Left ventricle myocardium inferior (tissue), 1 donor: ENCODE measurements at places on chromosomes 7 and 10. TPM values are rescaled to one million over a fixed set of nuclear protein-coding genes. Genes with fewer than 3 reads are reported as not detected.
A peak's percentile ranks its signal among the peaks of the same experiment; 100 is the strongest.

SLC25A40 gene
- 27.0 TPM for total RNA-seq

DNA sequence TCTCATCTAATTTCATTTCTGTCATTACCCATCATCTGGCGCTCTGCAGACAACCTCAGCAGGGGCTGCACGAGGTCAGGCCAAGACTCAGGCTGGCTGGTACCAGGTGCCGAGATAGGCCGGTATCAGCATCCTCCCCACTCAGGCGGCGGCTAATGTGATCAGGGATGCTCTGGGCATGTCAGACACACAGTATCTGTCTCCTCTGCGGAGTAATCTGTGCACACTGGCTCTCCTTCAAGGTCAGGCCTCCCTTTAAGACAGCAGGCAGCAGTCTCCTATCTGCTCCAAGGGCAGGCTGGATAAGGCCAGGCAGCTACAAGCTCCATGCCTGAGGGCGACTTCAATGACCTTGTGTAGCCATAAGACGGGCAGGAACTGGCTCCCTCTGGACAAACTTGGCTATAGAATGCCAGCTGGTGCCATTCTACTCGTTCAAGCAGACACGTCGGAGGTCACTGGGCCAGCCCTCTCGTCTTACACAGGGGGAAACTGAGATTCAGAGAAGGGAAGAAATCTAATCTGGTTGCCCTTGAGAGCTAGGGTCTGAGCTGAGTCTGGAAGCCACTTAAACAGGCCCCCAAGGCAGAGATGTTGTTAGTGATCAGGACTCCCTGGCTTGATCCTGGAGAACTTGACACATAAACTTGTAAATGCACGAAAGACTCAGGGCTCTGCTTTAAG, 59.3 kb downstream of the ARHGAP22 start:
- DNase-seq = no peak

DNA sequence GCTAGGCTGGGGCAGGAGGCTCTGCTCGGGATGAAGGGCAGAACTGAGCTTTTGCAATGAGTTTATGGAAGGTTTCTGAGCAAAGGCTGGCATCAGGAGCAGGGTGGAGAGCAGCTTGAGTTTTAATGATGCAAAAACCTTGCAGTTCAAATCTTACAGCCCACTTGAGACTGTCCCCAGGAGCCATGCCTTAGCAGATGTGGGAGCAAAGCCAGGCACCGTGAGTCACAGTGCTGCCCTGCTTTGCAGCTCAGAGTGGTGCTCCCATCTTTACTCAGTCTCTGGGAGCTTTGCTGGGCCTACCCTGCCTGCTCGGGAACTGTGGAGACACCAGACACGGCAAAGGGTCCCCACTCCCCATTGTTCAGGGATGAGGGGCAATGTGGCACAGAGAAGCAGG, 122.4 kb upstream of the NPS start:
- DNase-seq = no peak

DNA sequence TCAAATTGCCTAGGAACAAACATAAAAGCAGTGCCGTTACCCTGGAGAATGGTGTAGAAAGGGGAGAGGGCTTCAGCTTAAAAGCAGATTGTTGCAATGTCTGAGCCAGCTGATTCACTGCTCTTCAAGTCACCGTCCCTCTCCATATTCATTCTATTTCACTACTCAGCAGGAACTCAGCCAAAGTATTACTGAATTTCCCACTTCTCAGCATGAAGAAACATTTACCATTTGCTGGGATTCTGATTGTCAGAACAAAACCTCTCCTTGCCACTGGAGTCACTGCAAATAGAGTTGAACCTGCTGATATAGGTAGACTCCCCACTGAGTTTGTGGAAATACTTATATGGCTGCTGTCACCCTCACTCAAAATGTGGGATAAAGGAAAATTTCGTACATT, 71.7 kb downstream of the PPP1R17 start:
- no peak for DNase-seq

- DNase-seq = no peak
These were observed 13.3 kb upstream of the SLC16A12 start for GRCh38 chr10:89548673-89549072.

DNA sequence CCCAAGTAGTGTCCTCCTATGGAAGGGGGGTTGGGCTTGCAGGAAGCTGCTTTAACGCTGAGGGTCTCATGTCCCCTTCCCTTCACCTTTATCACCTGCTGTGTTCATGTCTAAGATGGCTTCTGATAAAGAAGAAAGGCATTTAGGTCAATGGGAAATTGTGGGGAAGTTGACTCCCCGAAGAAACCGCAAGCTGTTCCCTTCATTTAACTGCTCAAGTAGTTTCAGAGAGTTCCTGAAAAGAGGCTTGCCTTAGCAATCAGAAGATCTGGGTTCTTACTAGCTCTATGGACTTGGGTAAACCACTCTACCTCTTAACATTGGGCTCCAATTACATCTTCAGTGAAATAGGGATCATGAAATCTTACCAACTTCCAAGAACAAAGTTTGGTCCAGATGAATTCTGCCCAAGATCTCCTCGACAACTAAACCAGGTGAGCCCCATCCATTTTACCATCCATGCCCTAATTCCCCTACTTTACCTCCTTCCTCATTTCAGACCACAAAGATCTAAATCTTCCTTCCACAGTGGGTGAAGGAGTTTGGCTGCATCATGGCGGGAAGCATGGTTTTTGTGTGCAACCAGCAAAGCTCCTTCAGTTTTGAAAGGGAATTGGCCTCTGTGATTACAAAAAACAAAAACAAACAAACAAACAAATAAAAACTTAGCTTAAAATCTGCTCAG, 30.4 kb upstream of the UCN3 start:
- DNase-seq = no peak

DNA sequence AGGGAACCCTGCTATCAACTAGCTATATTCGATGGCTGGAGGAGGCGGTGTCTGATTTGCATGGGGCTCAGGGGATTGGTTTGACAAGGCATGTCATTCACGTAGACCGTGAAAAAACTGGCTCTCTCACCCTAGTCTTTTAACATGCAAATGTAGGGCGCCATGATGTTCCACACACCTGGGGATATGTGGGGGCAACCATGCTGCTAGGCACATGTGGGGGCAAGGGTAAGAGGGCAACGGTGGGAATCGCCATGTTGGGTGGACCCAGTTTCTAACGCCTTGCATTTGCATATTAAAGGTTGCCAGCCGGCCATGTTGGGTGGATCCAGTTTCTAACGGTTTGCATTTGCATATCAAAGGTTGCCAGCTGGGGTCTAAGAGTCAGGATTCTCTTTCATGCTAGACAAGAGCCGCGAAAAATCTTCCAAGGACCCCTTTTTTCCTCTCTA, 419.2 kb upstream of the NFE2L3 start:
- no peak for DNase-seq

TRIM74 gene
- total RNA-seq = not detected

PLEKHS1 gene
- not detected for total RNA-seq

- no peak for DNase-seq
These were observed 54.7 kb downstream of the ZNF727 start for GRCh38 chr7:64099656-64100531.

DNA sequence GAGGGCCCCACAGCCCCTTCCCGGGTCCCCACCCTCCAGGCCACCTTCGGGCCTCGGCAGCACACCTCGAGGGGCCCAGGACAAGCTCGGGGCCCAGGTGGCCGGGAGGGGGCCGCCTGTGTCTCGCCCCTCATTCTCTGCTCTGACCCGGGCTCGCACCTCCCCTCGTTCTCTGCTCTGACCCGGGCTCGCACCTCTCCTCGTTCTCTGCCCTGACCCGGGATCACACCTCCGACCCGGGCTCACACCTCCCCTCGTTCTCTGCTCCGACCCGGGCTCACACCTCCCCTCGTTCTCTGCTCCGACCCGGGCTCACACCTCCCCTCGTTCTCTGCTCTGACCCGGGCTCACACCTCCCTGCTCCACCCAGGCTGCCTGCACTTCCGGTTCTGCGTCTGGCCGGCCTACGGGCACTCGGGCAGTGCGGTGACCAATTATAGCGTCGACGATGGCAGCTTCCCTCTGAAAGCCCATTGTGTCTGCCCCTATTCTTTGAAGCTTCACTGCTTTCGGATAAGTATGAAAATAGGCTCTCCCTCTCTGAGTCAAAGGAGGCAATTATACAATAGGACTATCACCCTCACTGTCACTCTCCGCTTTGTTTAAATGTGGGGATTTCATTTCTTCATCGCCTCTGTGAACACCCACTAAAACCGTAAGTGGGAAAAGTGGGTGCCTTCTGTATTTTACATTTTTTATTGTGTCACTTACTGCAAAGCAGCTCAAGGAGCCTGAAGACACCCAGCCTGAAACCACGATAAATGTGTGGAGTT, 457.4 kb downstream of the DNAJB6 start:
- DNase-seq = no peak

GRCh38 chr10:30762620-30763019, 133.1 kb upstream of the LYZL2 start:
- no peak for DNase-seq

- no peak for DNase-seq
These were observed 193.2 kb downstream of the GALNT17 start for GRCh38 chr7:71325151-71325550.

ZNF107 gene
- total RNA-seq = 1.4 TPM

- no peak for DNase-seq
These were observed 765.1 kb downstream of the SUGCT start for GRCh38 chr7:40899636-40900507.

GPRIN2 gene
- not detected for total RNA-seq

DNA sequence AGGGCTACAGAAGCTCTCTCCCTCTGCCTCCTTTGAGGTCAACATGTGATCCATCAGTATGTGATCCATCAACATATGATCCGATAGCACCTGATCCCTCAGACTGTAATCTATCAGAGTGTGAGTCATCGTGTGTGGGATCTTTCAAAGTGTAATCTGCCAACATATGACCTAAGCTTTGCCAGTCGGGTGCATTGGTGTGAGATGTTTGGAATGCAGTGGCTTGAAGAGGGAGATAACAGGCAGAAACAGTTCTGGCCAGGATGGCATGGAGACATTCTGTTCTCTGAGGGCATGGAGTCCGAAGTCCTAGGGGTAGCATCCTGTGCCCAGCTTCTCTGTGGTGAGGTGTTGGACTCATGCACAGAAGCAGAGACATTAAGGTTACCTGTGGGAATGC, 217.7 kb upstream of the ETV1 start:
- no peak for DNase-seq

GRCh38 chr7:584122-584465, 64.4 kb upstream of the PDGFA start:
- no peak for DNase-seq

- DNase-seq = no peak
These were observed 33.6 kb upstream of the AGR3 start for GRCh38 chr7:16915405-16915804.

GRCh38 chr10:74234569-74234968, 83.5 kb downstream of the ADK start:
- no peak for DNase-seq

- peak; percentile 53 for DNase-seq
These were observed 116.1 kb upstream of the ZMIZ1 start for GRCh38 chr10:78952686-78953085.

CPXM2 gene
- 4.5 TPM for total RNA-seq

TRIM56 gene
- 17.0 TPM for total RNA-seq

DNA sequence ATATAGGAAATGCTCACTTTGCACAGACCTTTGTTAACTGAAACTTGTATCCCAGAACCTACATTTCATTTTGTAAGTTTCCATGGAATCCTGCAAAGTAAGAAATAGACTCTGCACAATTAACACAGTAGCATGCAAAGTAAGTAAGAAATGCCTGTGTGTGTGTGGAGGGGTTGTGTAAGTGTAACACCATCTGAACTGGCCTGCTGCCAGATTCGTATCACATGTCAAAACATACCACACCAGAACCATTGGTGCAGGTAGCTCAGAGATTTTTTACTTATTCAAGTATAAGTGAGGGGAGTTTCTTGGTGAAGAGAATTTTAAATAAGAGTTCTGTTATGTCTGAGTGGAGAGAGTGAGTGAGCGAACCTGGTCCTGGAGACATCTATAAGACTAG, 17.9 kb upstream of the DDX21 start:
- no peak for DNase-seq

RBP4 gene
- total RNA-seq = 1.1 TPM

DNA sequence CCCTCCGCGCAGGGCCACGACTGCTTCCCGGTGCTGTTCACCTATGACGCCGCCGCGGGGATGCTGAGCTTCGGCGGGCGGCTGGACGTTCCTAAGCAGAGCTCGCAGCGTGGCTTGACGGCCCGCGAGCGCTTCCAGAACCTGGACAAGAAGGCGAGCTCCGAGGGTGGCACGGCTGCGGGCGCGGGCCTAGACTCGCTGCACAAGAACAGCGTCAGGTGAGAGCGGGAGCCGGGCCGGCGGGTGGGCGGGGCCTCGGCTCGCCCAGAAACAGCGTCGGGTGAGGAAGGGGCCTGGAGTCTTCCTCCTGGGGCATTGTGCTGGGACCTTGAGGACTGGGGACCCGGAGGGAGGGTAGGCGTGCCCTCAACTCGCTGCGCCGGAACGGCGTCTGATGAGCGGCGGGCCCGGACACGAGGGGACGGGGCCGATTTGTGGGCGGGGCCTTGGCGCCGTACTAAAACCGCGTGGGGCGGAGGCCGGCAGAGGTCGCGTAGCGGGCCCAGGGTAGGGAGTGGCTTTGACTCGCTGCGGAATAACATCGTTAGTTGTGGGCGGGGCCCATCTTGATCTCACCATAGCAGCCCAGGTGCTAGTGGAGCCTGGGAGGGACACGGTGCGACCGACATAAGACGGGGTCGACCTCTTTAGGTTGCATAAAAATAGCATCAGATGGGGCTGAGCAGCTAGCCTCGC, 15.6 kb downstream of the PDAP1 start:
- DNase-seq = peak; percentile 82

TDRD1 gene
- 1.9 TPM for total RNA-seq

GRCh38 chr10:133022776-133023100, 65.0 kb upstream of the ADGRA1 start:
- DNase-seq = no peak

TAS2R60 gene
- total RNA-seq = not detected
